ENCODE measurements at places on chromosomes 7 and 10.

GRCh38 chr10:100731407-100732240 lies 13.8 kb upstream of the PAX2 start:
- DNase-seq = no peak

- DNase-seq = no peak
Measured at GRCh38 chr10:80421050-80421706, 12.8 kb downstream of the PRXL2A start.

GRCh38 chr10:47224546-47225218 lies 75.3 kb upstream of the GDF10 start:
- no peak for DNase-seq

DNA sequence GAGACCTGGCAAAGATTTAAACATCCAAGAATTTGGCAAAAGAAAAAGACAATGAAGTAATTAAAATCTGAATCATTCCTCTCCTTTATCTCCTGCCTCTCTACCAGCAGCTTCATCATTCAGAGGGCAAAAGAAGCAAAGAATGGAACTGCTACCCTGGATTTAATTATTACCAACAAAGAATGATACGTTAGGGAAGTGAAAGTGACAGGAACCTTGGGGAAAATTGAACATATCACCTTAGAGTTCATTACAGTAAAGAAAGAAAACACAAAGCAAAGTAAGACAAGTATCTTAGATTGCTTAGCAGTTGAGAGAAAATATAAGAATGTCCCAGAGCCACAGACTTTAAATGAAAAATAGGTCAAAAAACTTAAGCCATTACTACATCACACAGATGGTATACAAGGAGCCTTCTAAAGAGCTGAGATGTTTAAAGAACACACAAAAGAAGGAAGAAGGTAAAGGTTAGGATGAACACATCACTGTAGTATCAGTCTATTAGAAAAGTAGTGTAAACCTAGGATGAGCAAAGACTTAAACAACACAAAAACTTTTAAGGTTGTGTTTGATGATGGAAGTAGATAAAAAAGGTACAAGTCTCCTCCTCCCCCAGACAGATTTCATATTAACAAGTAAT lies 17.5 kb downstream of the CTNNA3 start:
- DNase-seq = no peak

DNA sequence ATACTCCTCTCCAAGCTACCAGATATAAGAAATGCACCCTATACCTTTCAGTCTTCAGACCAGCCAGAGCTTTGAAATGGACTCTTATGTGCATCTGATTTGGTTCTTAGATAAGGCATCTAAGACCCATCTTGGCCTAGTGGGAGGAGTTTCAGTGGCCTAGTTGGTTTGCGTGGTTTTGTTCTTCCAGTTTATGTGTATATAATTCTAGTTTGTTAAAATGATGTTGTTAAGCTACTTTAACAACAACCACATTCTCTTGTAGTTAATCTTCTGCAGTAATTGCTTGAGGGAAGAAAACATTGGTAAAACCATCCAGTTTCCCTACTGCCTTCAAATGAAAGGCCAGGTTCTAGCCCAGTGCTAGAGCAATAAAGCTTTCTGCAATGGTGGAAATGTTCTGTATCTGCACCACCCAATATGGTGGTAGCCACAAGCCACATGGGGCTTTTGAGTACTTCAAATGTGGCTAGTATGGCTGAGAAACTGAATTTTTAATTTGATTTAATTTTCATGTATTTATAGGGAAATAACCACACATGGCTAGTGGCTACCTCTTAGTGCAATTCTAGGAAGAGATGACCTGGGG lies 66.3 kb downstream of the KLHDC10 start:
- DNase-seq = no peak

- DNase-seq = peak; percentile 72
Measured at GRCh38 chr10:124403548-124403947, 15.2 kb downstream of the OAT start.

All from NCI-H1417 (cell line).